GM12891 (cell line): ENCODE measurements at places on chromosomes 7 and 10.
A peak's percentile ranks its signal among the peaks of the same experiment; 100 is the strongest.

- no peak for DNase-seq
These were observed 15.2 kb downstream of the SOSTDC1 start for GRCh38 chr7:16450366-16450765.

DNA sequence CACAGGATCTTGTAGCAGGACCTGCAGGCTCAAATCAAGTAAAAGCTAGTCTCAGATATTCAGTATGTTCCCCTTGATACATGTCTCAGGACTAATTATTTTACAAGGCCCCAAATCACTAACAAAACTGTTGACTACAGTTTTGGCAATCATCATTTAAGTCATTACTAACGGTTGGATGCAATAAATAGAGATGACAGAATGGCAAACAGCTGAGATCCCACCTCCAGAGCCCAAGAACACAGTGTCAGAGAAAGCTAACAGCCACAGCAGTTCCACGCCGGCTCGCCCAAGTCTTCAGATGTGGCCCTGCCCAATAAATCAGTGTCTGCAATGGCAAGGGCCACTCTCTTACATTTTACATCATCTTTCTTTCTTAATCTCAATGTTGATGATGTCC is 87.6 kb downstream of the CTBP2 start:
- no peak for DNase-seq

DNA sequence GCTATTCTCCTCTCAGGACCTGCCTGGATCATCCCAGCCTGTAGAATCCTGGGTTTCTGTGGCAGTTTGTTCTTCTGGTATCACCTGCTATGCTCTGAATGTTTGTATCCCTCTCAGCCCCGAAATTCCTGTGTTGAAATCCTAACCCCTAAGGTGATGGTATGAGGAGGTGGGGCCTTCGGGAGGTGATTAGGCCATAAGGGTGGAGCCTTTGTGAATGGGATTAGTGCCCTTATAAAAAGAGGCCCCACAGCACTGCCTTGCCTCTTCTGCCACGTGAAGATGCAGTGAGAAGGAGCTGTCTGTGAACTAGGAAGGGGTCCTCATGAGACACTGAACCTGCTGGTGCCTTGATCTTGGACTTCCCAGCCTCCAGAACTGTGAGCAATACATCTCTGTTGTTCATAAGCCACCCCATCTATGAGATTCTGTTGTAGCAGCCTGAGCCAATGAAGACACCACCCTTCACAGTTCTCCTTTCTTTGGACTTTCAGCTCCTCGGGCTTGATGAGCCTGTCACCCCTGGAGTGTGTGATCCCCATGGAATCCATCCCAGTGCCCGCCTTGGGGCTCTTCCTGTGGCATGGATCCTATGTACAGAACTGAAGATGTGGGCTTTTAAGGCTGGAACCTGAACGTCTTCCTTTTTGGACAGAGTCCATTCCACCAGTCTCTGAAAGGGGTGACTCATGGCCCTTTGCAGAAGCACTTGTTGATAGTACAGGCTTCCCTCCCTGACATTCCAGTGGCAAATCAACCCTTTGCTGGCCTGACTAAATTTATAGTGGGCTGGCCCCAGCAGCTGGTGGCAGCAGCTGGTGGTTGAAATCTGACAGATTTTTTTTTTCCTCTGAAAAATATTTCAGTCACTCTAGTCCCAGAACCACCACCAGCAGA is 138.0 kb downstream of the TACC2 start:
- no peak for DNase-seq

GRCh38 chr7:68789597-68789996 is 808.7 kb upstream of the AUTS2 start:
- no peak for DNase-seq

DNA sequence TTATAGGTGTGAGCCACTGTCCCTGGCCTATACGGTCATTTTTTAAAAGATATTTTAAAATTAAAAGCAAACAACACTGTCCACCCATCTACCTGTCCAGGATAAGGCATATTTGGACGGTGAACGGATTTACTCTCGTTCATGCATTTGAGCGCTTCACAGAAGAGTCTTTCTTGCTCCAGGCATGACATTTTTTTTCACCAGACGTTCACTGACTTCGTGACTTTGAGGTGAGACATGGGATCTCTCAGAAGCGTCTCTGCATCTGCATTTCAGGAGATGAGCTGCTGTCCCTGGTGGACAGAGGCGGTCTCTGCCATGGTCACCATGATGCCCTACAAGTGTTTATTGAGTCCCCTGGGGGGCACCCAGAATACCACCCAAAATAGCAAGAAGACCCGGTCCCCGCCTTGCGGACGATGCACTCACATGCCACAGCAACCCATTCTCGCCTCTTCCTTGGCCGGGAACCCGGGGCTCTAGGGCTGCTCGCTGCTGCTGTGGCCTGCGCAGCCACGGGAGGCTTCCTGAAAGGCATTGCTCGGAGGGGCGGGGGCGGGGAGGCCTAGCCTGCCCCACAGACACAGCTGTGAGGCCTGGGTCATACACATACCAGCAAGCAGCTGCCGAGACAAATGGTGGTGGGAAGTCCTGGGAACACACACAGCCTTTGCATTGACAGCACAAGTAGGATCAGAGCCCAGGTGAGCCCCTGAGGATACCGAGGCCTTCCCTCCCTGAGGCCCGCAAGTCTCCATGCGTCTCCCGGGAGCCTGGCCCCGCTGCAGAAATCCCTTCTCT is 84.4 kb downstream of the RGS10 start:
- DNase-seq = no peak

DNA sequence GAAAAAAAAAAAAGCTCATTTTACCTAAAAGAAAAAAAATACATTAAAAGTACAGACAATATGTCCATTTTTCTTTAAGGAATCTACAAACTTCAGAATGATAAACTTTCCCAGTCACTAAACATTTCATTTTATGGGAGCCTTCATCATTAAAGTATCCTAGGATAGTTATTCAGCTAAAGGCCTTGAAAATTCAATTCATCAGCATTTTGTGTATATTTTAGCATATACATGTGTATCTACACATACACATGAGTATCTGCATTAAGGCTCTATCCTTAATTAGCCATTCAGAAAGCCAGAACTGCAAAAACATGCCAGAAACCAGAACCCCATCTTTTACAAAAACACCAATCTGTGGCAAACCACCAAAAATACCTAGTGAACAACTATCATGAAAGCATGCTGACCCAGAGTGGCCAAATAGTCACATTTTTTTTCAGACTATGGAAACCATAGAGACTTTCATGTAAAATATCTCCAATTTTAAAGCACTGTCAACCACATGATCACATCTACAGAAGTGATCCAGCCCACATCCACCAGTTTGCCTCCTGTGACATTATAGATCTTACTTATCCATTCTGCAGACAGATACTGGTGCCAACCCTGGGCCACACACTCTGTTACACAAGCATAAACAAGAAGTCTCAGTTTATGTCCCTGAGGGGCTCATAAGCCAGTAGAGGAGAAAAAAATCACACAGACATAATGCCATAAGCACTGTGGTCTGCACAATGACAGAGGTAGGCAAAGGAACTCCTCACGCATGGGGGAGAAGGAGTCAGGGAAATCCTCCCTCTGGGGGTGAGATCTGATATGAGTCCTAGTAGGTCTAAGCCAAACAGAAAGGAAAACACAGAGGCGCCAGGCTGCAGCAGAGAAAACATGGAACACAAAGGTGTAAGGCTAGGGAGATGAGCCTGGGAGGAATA is 79.2 kb downstream of the SRPK2 start:
- DNase-seq = no peak

DNA sequence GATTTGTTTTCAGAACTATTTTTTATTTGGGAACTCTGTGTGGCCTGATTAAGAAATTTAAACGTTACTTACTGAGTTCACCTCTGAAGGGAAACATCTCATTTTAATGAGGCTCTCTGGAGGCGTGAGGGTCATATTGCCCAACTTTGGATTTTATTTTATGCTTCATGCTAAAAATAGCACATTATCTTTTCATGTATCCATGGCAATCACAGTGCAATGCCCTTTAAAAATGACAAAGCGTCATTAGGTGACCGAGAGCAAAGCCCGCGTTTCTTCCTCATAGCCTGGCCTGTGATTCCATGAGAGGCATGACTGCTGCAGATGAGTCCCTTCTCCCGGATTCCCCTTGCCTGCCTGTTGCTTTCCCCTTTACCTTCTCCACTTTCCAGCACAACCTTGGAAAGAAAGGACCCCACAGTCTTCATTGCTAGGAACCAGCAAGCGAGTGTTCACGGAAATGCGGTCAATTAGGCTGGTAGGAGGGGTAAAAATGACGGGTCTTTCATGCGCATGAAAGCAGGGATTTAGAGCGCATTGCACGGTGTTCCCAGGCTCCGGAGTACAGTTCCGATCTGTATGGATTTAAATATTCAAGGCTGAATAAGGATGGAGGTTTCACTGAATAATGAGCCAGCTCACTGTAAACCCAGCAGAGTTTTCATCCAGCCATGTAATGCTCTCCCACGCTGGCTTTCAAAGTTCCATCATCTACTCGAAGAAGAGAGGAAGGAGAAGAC is 98.2 kb upstream of the PITRM1 start:
- DNase-seq = no peak

DNA sequence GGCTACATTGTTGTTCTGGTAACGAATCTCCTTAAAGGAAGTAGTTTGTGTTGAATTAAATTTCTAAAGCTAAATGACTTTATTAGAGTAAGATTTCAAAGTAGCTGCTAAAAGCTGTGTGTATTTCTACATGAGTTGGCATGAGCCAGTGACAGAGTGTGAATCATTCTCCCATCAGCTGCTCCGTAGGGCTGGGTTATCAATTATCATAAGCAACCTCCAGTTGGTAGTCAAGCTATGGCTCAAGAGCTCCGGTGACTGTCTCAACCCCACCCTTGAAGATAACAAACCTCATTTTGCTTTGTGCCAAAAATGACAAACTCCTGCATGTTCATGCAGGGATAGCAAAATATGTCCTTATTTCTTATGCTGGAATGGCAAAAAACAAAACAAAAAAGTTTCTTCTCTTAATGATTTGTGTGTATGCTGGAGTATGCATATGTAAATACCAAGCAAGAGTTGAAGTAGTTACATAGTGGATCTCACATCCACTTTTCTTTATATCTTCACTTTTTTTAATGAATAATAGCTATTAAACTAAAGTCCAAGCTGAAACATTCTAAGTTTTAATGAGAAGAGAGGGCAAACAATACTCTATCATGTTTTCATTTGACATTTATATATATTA is 249.4 kb downstream of the CACNA2D1 start:
- DNase-seq = no peak

- no peak for DNase-seq
These were observed 186.6 kb upstream of the INHBA start for GRCh38 chr7:41889472-41889871.

- no peak for DNase-seq
These were observed 101.2 kb downstream of the DYNC2I1 start for GRCh38 chr7:158957510-158957906.

GRCh38 chr7:30270921-30271320 is 13.5 kb upstream of the ZNRF2 start:
- no peak for DNase-seq

DNA sequence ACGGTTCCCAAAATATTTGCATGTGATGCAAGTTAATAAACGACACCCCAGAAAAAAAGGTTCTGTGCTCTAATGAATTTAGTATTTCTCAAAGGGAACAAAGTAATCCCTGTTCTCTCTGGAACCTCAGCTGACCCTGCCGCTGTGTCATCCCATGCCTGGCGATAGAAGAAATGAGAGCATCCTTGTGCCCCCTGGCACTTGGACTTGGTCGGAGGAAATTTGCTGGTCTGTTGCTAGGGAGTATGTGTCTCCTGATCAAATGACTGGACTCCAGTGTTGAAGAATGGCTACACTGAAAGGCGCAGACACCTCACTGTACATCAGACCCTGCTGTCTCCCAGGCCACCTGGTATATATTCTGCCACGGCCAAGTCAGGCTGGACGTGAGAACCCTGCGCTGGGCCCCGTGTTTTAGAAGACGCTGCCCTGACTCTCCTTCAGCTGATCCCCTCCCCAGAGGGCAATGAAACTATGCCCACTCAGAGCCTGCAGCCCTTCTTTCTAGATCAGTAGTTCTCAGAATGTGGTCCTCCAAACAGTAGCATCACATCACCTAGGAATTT is 67.2 kb downstream of the THNSL1 start:
- no peak for DNase-seq

DNA sequence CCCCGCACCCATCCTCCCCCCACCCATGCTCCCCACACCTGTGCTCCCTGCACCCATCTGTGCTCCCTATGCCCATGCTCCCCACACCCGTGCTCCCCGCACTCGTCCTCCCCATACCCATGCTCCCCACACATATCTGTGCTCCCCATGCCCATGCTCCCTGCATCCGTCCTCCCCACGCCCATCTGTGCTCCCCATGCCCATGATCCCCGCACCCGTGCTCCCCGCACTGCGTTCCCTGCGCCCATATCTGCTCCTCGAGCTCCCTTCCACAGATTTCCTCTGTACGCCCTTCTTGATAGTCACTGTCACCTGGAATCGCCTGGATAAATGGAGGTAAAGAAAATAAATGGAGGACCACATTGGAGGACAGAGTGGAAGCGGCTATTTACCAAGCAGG is 9.9 kb downstream of the DIP2C start:
- no peak for DNase-seq

DNA sequence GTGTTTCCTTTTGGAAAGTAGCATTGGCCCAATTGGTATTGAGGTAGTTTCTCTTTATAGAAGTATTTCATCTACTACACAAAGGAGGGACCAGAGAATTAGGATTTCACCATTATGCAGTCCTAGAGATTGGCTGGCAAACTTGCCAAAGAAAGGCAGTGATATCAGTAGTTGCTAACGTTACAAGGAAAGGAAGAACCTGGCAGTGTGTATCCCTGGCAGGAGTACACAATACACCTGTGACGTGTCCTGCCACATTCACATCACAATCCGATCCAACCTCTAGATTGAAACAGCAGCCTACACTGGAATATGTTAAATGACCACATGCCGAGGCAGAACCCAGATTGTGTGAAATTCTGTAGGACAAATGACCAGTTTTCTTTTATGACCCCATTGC is 81.7 kb downstream of the CACNB2 start:
- DNase-seq = no peak

- DNase-seq = no peak
These were observed 274.2 kb downstream of the BAMBI start for GRCh38 chr10:28951484-28951883.

DNA sequence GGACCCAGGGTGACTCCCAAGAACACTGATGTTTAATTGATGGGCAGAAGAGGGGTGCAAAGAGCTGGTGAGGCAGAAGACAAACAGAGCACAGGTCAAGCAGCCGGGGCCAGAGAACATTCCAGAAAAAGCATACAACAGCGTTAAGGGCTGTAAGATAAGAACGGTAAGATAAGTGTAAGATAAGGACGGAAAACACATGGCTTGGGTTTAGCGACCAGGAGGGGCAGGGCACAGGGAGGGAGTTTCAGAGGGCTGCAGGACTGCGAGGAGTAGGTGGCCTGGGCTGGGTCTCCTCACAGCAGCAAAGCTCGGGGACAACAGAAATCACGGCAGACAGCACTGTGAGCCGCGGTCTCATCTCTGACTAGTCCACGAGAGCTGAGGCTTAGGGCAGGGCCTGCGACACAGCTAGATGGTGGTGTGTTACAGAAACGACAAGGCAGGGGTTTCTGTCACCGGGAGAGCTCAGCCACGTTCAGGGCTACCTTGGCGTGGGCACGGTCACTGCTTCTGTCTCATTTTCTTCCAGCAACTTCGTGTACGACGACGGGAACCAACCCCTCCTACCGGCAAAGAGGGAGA is 24.6 kb downstream of the BRI3 start:
- no peak for DNase-seq

GRCh38 chr10:98097616-98098015 is 36.8 kb upstream of the R3HCC1L start:
- no peak for DNase-seq

- DNase-seq = peak; percentile 32
These were observed 32.0 kb upstream of the PLEKHA1 start for GRCh38 chr10:122342293-122343134.
